ENCODE measurements at places on chromosomes 6 and 20. TPM values are rescaled to one million over a fixed set of nuclear protein-coding genes. Genes with fewer than 3 reads are reported as not detected.

GRCh38 chr6:139853302-139853992 is 479.0 kb upstream of the CITED2 start:
- DNase-seq: no peak

DNA sequence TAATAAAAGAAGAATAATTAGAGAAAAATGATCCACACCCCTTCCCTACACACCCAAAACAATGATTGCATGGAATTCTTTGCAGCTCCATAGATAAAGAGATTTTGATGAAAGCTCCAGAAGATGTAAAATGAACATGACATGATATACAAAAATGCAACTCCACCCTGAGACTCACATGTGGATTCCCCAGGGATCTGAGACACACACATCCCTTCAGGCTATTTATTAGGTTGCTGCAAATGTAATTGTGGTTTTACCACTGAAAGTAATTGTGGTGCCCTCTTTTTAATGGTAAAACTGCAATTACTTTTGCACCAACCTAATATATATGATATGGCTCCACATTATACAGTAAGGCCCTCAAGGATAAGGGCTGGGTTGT is 40.4 kb upstream of the TBC1D7 start:
- no peak for DNase-seq

- DNase-seq: no peak
These were observed 123.0 kb upstream of the POU3F2 start for GRCh38 chr6:98711380-98711779.

GRCh38 chr6:113464536-113464935 is 392.6 kb upstream of the MARCKS start:
- no peak for DNase-seq

GRCh38 chr6:115717062-115717461 is 343.6 kb downstream of the FRK start:
- no peak for DNase-seq

DNA sequence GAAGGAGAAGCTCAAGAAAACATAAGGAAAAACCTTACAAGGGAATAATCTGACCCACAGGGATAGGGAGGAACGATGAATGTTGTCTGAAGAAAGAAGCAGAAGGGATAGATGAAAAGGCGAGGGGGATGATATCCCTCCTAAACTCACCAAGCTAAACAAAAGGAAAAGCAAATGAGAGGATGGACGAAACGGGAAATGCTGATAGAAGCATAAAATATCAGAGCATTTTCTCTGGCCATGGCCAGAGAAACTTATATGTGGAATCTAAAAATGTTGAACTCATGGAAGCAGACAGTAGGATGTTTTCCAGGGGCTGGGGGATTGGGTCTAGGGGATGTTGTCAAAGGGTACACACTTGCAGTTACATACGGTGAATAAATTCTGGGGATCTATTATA is 148.4 kb upstream of the FOXQ1 start:
- no peak for DNase-seq

CCR6 gene
- 8.8 TPM for total RNA-seq

SEL1L2 gene
- not detected for total RNA-seq

GPX5 gene
- not detected for total RNA-seq

HRH3 gene
- not detected for total RNA-seq
